ENCODE measurements at places on chromosomes 16 and 17.
A peak's percentile ranks its signal among the peaks of the same experiment; 100 is the strongest.

DNA sequence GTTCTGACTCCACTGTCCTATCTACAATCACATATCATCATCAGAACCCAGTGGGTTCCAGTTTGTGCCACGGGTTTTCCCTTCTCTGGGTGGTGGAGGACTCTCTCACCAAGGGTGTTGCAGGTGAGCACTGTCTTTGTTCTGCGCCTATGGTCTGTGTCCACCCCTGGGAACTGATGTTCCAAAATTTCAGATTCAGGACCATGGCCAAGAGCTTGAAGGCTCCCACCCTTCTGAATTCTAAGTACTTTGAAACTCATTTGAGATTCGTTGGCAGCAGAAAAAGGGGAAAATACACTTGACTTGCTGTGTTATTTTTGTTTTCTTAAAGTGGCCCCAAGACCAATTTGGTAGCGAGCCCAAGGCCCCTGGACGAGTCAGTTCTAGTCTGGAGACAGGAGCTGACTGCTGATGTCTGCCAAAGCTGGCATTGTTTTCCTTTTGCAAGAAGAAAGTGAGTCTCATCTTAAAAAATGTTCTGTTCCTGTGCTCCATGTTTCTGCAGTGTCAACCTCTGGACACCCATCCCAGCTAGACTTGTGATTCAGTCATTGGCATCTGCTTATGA is 310.9 kb downstream of the HAPSTR1 start:
- DNase-seq = peak; percentile 4

DNA sequence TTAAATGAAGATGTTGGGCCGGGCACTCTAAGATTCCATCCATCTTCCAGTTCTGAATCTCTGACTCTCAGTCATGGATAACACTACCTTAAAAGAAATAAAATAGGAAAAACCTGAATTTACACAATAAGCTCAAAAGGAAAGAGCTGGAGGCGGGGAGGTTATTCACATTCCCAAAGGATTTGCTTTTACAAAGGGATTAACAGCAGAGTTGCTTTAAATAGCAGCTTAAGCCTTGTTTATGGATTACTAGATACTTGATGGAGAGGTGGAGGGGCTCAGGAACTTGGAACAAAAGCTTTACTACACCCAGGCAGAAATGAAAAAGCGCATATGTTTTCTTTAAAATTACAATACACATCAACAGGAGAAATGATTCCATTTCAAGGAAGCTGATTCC is 84.5 kb downstream of the XYLT1 start:
- no peak for DNase-seq

DNA sequence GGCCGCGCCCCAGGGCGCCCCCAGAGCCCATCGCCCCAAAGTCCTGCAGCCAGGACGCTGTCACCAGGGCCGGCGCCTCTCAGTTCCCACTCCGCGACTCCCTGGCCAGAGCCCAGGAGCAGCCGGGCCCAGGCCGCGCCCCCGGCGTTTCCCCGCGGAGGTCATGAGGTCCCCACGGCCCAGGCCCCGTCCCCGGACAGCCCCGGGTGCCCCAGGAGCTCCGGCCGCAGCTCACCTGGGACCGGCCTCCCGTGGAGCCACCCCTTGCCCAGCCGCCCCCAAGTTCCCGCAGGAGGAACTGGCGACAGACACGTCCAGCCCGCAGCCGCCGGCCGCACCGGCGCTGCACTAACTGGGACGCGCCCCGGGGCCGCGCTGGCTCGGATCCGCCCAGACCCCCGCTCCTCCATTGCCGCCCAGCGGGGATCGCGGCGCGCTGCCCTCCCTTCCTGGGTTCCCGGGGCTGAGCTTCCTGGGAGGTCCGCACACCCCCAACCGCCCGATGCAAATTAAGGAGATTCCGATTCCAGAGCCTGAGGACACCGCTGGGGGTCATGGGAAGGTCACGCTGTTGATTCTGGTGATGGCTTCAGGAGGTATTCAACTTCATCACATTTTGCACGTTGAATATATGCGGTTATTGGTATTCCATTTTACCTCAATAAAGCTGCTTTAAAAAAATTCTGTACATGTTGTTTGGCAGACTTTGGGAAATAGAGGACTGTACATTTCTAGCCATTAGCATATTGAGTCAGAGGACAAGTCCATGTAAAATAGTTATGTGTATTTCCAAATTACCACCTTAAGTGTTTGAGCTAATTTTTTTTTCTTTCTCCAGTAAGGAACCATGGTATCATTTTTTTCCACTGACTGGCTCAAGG is 9.9 kb downstream of the AHSP start:
- DNase-seq = no peak

- DNase-seq = no peak
Observed at GRCh38 chr16:78025631-78026030, 3.3 kb downstream of the CLEC3A start.

GRCh38 chr16:1124291-1124690 is 28.2 kb upstream of the C1QTNF8 start:
- no peak for DNase-seq

DNA sequence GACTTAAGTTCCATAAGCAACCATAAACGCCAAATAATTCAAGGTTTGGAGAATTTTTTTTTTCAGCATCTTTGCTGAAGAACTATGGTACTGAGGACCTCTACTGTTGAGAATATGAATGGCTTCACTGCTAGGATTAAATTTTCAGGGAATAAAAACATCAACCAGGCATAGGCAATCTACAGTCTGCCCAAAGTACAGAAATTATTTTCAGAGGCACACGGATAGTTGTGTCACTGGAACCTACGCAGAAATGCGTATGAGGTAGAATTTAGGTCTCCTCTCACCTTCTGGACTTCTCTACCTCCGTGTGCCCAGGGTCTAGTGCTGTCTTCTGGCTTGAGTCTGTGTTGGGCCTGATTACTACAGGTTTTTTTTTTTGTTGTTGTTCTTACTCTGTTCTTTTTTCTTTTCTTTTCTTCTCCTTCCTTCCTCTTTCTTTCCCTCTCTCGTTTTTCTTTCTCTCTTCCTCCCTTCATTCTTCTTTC is 39.7 kb downstream of the NACA2 start:
- DNase-seq = no peak

- DNase-seq = no peak
Observed at GRCh38 chr17:61415374-61416210, 15.9 kb downstream of the TBX2 start.

GRCh38 chr17:35214631-35215273 is 20.6 kb upstream of the SLC35G3 start:
- DNase-seq = no peak

GRCh38 chr16:26673011-26673410 is 393.7 kb upstream of the C16orf82 start:
- DNase-seq = no peak

DNA sequence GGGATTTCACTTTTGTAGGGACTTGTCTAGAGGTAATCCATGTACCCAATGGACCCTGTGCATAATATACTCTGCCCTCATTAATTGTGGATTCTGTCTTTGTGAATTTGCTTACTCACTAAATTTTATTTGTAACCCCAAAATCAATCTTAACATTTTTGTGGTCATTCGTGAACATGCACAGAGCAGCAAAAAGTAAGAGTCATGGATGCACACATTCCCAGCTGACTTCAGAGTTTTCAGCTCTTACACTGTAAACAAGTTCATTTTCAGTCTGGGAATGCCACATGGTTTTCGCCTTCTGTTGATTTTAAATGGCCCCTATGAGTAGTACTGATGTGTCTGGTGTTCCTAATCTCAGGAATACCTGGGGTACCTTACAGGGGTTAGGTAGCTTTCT is 24.3 kb downstream of the TAC4 start:
- no peak for DNase-seq

DNA sequence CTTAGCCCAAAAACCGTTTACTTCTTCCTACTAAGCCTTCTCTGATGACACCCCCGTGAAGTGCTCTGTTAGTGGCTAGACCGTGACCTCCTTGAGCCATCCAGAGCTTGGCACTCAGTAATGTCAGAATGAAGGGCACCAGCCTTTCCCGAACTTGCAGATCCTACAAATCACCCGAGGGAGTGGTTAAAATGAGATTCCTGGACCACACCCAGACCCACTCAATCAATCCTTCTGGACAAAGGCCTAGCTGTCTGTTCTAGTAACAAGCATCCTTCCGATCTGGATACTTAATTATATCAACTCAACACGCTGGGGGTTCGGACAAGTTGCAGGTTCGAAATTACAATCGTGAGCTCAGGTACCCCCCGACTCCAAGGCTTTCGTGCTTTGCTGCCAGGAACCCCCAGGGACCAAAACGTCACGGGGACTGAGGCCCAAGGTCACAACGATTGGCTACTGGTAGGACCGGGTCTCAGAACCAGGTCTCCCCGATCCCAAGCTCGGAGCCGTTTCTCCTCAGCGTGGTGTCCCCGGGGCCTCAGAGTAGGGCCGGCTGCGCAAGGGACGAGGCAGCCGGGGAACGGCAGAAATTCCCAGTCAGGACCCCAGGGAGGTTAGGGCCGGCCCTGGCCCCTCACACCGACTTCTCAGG is 527 bp downstream of the CIAPIN1 start:
- no peak for DNase-seq

GRCh38 chr17:32445074-32445415 is 735 bp downstream of the PSMD11 start:
- no peak for DNase-seq

DNA sequence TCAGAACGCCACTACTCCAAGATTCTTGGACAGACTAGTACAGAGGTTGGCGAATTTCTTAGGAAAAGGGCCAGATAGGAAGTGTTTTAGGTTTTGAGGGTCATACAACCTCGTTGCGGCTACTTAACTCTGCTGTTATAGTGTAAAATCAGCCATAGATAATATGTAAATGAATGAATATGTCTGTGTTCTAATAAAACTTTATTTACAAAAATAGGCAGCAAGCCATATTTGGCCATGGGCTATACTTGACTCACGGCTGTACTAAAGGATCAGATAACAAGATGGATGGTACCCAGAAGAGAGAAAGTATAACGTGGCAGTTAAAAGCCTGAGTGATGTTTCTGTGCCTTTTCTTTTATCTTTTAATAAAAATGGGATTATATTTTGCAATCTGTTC is 125.5 kb downstream of the HS3ST4 start:
- no peak for DNase-seq

- no peak for DNase-seq
Observed at GRCh38 chr17:16491703-16492612, at the start of gene LRRC75A. Gene LRRC75A (minus strand): TSS chr17:16492193. CDS start chr17:16491990, 203 bp downstream.

Data from amygdala (tissue), 56 donors.